ENCODE measurements at places on chromosomes 1 and 21.

DNA sequence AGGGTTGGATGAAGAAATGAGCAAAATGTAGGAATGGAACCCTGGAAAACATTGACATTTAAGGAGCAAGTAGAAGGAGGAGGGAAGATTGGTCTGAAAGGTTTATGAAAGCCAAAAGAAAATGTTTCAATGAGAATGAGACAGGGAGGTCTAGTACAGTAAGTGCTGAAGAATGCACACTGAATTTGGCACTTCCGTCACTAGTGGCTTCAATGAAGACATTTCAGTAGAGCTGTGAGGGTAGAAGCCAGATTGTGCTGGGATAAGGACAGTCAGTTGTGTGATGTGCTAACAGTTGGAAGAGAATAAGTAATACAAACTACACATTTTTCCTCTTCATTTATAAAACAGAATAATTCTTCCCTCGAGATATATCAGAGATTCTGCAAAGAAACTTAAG is 17.1 kb downstream of the THEM4 start:
- no peak for DNase-seq

GRCh38 chr1:113109908-113110554 is 37.0 kb downstream of the LRIG2 start:
- no peak for DNase-seq

- no peak for DNase-seq
Measured at GRCh38 chr1:5740865-5741860, 251.1 kb downstream of the NPHP4 start.

DNA sequence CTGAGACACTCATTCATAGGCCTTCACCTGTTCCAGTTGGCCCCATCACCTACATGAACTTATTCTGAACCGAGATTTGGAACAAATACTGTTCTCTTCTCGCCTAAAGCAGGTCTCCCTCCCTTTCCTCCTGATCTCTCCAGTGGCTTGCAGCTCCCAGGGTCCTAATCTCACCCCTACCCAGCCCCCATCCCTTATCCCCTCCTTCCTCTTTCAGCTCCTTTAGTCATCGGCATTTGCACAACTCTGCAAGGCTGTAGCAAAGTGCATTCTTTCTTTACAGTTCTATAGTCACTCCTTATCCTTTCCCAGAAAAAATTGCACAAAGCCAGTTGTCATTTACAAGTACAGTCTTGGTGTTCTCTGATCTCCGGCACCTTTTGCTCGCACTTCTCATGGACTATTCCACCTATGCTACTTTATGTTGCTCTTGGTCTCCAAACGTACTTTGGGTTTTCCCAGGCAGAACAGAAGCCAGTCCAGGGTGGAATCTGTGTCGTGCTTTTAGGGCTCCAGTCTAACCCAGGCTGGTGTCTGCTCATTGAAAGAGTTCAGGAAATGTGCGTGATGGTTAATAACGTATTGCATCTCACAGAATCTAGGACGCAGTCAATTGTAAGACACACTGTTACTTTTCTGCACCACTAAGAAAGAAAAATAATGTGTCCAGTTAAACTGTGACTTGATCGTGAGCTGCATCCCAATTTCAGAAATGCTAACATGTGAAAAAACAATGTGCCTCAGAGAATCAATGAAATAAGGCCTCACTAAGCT is 965 bp downstream of the ABCA4 start:
- no peak for DNase-seq

DNA sequence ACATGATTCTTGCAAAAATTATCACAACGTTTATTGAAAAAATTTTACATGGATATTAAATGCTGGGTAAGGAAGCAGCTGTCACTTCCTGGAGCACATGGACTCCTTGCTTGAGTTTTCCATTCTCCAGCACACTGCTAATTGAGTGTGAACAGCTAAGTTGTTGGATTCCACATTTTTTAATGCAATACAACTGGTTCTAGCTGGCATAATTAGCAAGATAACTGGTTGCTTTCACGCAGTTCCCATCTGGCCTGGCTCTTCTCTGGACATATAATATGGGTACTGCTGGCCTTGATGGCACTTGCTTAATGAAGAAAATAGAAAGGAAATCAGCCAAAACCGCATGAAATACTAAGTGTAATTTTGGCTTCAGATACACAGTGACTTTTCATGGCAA is 26.6 kb downstream of the RGS21 start:
- no peak for DNase-seq

DNA sequence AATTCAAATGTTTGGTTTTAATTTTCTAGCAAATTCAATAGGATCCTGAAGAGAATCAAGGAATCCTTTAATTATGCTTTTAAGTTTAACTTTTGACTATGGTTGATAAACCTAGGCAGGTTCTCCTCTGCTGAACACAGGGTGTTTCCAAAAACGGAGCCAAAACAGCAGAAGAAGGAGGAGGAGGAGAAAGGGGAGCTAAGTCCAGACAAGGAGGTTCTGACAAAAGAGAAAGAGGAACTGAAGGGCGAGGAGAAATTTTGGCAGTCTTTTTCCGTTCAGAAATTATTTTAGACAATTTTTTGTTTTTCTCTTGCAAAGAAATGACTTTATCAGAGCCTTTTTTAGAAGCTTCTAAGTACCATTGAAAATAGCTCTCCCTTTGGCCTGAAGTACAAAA is 33.2 kb upstream of the FNBP1L start:
- no peak for DNase-seq

DNA sequence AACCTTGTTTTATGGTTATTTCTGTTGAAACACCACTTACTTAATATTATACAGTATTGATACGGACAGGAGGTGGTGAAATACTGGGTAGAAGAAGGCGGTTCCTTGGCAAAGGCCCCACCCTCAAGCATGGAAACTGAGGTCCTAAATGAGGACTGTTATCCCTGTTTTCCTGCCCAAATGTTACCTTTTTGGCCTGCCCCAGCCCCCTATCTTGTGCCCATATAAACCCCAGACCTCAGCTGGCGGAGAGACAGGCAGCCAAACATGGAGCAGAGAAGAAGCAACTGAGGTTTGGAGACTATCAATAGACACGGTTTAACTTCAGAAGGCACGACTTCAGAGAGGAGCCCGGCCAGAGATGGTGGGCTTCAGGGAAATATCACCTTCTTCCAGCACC is 640.1 kb downstream of the PTPRU start:
- no peak for DNase-seq

DNA sequence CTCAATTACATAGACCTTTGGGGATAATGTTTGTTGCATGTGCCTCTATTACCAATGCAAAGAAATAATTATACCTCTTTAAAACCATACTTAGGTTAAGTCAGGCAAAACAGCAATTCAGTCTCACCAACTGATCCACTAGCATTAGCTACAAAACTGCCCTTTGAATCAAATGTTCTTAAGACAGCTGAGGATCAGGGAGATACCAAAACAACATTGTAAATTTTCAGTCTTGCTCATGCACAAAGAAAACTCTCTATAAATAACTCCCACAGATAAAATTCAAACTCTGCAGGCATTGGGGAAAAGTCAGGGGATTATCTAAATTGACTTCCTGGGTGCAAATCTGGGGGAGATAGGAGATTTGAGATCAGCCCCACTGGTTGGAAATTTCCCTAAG is 100.9 kb upstream of the DPT start:
- DNase-seq = no peak

DNA sequence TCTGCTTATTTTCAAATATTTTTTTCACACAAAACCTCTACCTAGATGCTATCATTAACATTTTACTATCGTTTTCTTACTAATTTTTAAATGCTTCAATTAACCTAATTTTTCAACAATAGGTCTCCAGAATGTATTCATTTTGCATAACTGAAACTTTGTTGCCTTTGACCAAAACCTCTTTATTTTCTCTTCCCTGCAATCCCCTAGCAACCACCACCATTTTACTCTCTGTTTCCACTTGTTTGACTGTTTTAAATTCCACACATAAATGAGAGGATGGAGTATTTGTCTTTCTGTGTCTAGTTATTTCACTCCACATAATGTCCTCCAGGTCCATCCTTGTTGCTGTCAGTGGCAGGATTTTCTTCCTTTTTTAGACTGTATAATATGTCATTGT is 9.5 kb upstream of the F13B start:
- DNase-seq = no peak

GRCh38 chr1:238558156-238558555 is 667.4 kb upstream of the ZP4 start:
- no peak for DNase-seq

- DNase-seq = no peak
Measured at GRCh38 chr1:167268347-167268787, 47.7 kb downstream of the POU2F1 start.

DNA sequence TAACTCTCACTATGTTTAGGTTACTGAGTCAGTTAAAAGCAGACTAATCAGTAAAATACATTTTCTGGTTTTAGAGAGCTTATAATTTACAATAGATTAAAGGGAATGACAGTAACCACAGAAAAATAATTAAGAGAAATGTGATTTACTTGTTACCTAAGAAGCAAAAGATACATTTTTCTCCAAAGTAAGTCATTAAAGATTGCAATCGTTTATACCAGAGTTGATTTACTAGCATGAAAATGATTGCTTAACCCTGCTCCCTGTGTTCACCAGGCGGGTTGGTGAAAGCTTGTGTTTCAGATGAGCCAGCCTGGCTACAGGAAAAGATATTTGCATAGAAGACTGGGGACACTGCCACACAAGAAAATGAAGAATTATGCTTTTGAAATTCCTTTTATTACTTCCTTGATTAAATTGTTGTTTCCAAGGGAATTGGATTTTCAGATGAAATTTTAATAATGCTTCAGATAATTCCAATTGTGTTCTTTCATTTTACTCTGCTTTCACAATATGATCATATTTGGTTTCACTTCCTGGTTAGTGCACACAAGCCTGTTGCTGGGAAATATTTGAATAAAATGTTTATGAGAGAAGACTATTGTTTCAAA is 27.9 kb downstream of the LRRC8B start:
- DNase-seq = no peak

DNA sequence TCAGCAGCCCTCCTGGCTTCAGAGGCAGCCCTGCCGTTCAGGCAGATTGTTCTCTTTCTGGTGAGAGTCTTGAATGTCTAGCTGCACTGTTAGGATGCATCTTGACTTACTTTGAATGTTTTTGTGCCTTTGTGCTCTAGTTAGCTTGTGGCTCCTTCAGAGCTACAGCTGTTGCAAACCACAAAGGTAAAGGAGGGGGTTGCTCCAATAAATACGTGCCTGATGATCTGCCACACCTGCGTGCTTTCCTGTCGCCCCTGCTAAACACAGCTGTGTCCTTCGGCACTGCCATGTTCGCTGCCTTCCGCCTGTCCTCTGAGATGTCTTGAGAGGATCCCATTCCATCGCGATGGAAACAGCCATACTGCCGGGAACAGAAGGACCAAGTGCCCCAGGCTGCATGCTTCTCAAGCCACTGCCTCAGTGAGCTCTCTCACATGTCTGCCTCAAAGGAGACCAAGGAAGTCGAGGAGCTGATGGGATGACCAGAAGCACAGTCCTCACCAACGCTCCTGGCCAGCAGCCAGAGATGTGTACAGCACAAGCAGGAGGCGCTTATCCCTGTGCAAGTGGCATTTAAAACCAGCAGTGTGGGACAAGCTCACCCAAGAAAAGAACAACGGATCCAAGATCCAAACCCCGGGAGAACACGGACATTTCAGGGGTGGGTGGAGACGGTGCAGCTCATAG is 12.0 kb upstream of the SMIM12 start:
- DNase-seq = no peak

DNA sequence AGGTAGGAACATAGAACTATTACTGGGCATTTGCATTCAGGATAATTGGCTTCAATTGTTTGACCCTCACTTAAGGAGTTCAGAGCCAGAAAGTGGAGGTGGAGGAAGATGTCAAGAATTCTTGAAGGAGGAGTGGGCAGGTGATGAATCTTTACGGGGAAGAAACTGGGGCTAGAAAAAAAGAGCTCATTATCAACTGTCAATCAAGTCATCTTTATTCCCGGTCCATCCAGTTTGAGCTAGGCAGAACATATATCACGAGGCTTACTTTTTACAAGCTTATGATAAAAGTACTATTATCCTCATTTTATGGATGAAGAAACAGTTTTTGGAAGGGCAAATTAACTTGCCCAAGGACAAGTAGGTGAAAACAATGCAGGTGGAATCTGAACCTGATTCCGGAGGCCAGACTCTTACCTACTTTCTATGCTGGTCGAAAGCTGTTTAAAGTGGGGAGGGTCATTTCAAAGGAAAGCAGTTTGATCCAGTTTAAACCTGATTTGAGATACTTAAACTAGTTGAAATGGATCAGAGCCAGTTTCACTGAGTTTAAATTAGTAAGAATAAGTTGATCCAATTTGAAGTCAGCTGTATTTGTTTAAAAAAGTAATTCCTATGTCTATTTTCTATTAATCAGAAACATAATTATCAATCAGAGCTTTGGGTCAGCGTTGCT is 13.3 kb upstream of the NBL1 start:
- DNase-seq = no peak

DNA sequence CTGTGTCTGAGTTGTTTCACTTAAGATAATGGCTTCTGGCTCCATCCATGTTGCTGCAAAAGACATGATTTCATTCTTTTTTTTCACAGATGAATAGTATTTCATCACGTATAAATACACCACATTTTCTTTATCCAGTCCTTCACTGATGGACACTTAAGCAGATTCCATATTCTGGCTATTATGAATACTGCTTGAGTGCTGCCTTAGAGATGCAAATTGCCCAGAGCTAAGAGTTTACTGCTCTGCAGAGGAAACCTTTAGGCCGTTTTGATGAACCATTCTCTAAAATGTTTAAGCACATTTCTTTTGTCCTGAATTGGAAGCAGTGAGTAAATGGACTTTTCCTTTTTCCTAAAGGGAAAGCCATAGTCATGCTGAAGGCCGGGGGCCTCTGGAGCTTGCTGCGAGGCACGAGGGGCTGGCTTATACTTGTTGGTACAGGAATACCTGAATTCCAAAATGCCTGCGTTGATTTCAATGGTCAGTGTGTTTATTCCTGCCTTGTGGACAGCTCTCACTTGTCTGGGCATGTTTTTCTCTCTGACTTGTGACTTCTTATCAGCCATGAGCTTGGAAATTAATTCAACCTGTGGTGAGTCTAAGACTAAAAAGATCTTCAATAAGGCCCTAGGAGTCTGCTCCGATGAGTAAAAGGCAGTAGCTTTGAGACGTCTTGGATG is 201.0 kb upstream of the MAP1LC3C start:
- DNase-seq = no peak

DNA sequence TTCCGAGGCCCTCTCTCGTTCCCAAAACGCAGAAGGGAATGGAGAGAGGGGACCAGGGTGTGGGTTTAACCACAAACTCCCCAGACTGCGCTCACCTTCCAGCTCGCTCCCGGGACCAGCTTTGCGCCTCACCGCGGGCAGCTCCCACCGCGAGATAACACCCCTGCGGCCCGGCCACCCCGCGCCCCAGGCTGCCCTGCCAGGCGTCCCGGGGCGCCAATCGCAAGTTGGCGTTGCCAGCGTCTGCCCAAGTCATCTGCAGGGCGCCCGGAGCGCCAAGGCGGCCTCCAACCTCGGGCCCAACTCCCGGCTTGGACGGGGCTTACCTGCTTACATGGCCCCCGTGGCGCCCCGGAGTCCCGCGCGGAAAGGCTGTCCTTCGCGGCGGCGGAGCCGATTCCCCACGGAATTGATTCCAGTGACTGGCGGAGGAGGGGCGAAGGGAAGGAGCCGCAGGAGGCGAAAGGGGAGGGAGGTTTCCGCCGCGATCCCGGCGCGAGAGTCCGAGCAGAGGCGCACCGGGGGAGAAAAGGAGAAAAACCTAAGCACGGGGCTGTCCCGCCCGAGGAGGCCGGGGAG is 456 bp downstream of the PTPN14 start:
- no peak for DNase-seq

GRCh38 chr1:219954736-219955421 is 26.5 kb upstream of the SLC30A10 start:
- DNase-seq = no peak

GRCh38 chr1:211713231-211713630 is 37.8 kb upstream of the NEK2 start:
- no peak for DNase-seq

Data from activated CD4-positive, alpha-beta T cell treated with anti-CD3 and anti-CD28 coated beads for 1 hour (primary cell).